SK-N-SH treated with all-trans-retinoic acid at 6 μM for 48 hours (cell line): ENCODE measurements at places on chromosomes 7 and 10.

DNA sequence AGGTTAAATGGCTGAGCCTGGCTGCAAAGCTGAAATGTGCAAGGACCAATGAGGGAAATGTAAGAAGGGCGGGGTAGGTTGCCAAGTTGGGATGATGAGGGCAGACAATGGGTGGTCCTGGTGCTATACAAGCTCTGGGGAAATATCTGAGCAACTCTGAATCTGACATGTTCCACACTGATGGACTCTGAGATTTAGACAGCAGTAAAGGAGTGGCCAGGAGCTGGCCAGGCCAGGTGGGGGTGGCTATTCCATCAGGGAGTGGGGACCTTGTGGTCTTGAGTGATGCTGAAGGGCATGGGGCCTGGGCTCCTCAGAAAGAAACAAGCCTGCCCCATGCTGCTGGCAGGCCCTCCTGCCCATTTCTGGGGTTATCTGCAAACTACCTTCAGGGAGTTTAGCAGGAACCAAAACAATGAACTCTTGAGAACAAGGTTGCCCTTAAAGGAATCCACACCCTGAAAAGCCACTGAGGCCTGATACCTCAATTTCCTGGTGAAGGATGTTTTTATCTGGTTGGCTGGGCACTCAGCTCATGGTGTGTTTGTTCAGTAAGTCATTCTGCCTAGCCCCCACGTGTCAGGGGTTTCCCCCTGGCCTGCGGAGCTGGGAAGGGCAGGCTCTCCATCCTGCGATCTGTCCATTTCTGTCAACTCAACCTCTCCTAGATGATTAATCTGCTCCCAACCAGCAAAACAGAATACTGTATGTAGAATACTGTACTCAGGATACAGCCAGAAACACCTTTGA is 143.3 kb upstream of the TNS3 start:
- peak; percentile 11 for ATAC-seq

GRCh38 chr7:100856871-100857282 is 4.4 kb downstream of the SLC12A9 start:
- no peak for ATAC-seq

DNA sequence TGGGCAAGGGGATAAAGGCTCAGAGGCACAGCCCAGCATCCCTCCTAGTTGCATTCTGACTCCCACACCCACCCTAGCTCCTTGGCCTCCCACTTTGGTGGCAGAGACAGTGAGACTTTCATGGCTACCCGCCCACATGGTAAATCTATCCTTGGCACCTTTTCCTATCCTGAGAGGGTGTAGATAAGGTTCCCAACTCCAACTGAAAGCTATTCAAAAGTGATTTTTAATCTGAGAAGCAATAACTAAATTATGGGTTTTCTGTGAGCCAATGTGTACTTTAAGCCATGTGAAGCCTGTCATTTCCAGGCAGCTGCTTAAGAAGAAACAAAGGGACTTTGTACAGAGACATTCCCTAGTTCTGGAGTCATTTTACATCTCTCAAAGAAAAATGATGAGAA is 9.1 kb downstream of the LAMB1 start:
- no peak for ATAC-seq

DNA sequence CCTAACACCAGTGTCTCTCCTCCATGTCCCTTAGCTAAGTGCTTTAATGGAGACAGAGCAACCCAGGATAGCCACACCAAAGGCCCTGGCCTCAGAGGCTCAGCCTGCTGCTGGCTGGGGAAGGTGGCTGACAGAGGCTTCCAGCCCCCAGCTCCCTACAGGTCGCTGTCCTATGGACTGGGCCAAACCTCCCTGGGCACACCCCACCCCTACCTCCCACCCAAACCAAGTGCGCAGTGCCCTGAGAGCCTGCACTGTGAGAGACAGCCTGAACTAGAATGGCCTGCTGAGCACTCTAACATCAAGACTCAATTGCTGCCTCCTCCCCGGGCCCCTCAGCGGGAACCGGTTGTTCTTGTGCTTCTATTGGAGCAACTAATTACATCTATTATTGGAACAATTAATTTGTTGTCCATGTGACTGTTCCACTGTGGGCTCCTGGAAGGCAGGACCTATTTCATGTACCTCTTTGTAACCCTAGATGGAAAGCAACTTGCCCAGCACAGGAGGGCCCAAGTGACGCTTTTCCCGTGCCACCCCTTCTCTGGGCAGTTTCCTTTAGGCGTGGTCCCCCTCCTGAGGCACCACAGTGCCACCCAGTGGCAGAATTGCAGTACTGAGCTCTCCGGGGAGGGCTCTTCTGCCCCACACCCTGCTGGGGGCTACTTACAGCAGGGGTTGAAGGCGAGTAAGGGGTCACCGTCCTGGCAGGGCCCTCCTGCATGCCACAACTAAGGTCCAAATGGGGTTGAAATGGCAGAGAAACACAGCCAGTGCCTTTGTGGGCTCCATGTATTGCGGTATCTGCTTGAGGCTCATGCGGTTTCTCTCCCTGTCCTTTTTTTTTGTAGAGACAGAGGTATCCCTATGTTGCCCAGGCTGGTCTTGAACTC is 63.7 kb upstream of the WAPL start:
- peak; percentile 99 for ATAC-seq

DNA sequence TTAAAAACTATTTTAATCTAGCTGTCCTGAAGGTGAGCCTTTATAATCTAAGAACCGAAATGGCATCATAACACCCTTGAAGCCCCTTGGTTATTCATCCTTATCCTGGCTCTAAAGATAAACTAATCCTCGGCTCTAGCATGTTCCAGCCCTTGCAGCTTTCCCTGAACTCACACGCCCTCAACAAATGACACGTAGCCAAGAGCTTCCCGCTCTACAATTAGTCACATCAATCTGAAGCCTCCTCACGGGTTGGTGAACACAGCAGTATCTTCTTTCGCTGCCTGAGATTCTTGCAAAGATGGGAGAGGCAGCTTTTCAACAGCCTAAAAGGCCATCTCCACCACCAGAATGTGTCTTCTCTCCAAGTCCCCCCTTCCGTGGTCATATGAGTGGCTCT is 4.1 kb downstream of the FRMD4A start:
- no peak for ATAC-seq

DNA sequence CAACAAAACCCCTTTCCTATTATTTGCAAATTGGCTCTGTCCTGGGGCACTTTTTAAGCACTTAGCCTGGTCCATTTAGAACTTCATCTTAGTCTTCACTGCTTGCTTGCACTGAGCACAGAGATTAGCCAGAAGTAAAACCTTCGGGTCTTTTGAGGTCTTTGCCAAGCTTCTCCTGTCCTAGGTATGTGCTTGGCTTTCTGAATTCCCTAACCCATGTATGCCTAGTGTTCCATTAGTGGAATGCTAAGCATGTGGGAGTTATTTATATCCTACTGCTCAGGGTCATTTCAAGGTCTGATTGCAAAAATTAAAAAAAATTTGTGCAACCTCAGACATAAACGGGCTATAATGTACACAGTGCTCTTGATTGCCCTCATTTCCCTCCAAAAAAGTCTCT is 18.0 kb downstream of the ZNF37A start:
- ATAC-seq = no peak

- ATAC-seq = no peak
Observed at GRCh38 chr10:111446966-111447365, 370.1 kb downstream of the ADRA2A start.

DNA sequence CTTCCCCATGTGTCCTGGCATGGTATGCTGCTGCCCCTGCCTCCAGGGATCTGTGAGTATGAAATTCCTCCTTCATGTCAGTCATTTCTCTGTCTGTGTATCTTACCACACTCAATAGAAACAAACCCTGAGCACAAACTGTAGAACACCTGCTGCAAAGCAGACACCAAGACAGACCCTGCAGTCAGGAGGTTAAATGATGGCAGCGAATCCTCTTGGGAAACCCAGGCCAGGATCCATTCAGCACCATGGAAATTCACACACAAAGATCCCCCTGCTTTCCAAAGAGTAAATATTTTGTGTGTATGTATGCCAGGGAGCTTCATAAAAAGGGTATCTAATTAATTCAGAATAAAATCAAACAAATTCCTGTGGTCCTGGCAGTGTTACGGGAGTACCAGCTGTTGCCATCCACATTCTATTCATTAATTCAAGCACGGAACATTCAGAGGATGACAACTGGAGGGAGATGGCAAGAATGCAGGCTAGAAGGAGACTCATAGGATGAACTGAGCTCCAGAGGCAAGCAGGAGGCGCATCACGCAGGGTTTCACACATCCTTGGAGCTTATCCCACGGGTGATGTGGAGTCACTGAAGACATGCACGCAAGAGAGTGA is 14.8 kb downstream of the ITIH5 start:
- no peak for ATAC-seq

DNA sequence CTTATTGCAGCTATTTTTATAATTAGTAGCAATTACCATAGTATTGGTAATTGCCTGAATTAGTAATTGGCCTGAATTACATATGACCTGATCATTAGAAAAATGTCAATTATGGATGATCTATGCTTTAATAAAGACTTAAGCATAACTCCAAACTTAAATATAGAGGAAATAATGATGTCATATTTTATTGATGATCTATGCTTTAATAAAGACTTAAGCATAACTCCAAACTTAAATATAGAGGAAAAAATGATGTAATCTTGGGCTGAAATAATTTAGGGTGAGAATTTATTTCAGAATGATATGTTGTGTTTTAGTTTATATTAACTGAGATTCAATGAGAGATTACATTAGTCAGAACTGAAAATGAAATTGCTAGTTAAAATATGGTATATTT is 266.0 kb upstream of the DKK1 start:
- no peak for ATAC-seq
